ENCODE measurements at places on chromosomes 1 and 21.
A peak's percentile ranks its signal among the peaks of the same experiment; 100 is the strongest.

DNA sequence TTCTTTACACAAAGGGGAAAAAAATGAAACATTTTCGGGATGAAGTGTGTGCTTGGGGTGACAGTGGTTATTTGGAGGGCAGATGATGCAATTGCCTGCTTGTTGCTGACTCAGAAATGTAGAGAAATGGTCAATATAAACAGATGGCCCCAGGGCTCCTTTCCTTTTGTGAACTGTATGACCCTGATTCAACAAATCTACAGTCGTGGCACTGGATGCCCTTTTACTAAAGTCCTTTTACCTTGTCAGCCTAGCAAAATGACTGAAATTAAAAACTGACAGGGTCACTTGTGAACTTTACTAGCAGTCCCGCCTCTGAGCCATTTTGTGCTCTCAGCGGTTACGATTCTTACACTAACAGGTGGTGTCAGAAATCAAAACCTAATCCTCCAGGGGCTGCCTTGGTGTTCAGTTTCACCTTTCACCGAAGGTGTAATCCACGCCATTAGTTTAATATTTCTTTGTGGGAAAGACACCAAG is 49.8 kb downstream of the GREM2 start:
- no peak for DNase-seq

DNA sequence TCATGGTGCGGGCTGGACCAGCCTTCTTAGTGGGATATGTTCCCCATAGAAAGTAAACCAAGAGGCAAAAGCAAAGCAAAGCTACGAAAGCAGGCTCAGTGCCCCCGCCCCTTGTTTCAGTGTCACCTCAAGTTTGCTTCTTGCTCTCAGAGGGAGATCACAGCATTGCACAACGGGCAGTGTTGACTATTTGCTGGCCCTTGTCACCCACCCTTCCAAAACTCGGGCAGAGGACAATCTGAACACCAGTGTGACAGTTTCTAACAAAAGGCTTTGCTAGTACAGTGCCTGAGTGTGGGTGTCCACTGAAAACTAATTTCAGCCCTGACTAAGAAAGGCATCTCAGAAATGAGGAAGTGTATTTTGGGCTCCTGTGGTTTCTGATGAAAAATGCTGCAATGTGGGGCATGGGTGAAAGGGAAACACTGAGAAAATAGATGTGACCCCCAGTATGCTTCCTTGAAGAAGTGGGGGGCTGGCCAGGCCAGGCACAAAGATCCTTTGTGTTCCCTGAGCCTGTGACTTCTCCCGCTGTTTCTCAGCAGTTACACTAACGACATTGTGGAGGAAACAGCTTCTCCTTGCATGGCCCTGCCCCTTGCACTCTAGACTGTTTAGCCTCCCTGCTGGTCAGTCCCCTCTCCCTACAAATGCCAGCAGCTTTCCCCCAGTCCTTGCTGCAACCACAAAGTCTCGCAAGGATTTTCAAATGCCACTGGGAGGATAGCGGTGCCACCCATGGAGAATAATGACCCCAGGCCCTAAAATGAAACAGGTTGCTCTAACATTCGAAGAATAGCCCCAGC is 33.3 kb upstream of the KCNE1 start:
- no peak for DNase-seq

- DNase-seq: peak; percentile 23
Observed at GRCh38 chr1:171817511-171818265, 23.6 kb upstream of the DNM3 start.

DNA sequence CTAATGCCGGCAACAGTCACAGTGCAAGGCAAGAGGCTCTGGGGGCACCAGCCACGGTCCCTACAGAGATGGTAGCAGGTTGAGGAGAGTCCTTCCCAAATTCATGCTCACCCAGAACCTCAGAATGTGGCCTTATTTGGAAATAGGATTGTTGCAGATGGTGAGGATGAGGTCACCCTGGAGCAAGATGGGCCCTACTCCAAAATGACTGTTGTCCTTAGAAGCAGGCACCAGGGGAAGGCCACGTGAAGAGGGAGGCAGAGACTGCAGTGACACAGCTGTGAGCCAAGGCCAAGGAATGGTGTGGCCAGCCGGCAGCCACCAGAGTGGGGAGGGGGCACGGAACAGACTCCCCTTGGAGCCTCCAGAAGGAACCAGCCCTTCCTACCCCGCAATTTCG is 70.8 kb upstream of the CLDN14 start:
- no peak for DNase-seq

GRCh38 chr1:8075511-8076051 is 49.5 kb upstream of the ERRFI1 start:
- no peak for DNase-seq

Measured in NCI-H446 (cell line).